ENCODE measurements at places on chromosomes 12 and 14. TPM values are rescaled to one million over a fixed set of nuclear protein-coding genes. Genes with fewer than 3 reads are reported as not detected.

ZNF664 gene
- total RNA-seq = 59.3 TPM

DNA sequence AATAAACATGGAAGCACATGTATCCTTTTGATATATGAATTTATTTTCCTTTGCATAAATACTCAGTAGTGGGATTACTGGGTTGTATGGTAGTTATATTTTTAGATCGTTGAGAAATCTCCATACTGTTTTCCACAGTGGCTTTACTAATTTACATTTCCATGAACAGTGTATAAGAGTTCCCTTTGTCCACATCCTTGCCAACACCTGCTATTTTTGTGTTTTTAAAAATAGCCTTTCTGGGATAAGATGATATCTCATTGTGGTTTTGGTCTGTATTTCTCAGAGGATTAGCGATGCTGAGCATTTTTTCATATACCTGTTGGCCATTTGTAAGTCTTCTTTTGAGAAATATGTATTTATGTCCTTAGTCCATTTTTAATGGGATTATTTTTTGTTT, 329.2 kb upstream of the KITLG start:
- no peak for DNase-seq
- H3K4me3 ChIP-seq = no peak overlapping the region
- H3K36me3 ChIP-seq = no peaks in the 10 kb centered on the region
- no peaks in the 10 kb centered on the region for H3K4me1 ChIP-seq
- H3K27ac ChIP-seq = no peak overlapping the region
- no peaks in the 10 kb centered on the region for H3K27me3 ChIP-seq

NOS1 gene
- total RNA-seq = 0.66 TPM

C1S gene
- total RNA-seq = 1,087 TPM

TAS2R42 gene
- not detected for total RNA-seq

DNA sequence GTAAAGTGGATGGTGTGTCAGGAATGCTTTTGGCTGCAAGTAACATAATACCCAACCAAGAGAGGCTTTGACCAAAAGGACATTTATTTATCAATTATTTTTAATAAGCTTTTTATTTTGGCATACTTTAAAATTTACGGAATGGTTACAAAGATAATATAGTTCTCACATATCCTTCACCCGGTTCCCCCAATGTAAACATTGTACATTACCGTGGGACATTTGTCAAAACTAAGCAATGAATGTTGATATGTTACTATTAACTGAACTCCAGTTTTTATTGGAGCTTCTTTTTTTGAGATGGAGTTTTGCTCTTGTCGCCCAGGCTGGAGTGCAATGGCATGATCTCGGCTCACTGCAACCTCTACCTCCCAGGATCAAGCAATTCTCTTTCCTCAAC, 23.0 kb downstream of the CCDC63 start:
- no peak overlapping the region for H3K4me3 ChIP-seq
- no peaks in the 10 kb centered on the region for H3K36me3 ChIP-seq
- no peak for DNase-seq
- no peak overlapping the region for H3K27ac ChIP-seq

- H3K36me3 ChIP-seq = no peaks in the 10 kb centered on the region
- no peaks in the 10 kb centered on the region for H3K27me3 ChIP-seq
- no peak for DNase-seq
- H3K4me1 ChIP-seq = no peaks in the 10 kb centered on the region
- H3K27ac ChIP-seq = no peak overlapping the region
- H3K4me3 ChIP-seq = no peak overlapping the region
Observed at GRCh38 chr12:69105101-69105962, 134.0 kb upstream of the CPSF6 start.

DNA sequence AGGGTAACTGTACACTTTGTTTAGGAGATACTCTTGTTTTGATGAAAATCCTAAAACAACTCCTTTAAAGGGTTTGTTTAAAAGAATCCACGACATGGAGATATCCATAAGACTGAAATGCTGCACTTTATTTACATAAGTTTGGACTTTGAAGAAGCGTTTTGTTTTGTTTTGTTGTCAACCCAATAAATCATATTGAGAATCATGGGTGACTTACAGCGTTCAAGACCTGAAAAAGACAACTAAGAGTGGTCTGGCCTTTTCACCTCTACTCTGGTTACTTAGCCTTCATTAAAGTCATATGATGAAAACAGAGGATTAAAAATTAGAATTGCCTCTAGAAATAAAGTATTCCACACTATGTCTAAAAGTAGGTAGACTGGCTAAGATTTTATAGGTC, 234.8 kb downstream of the ADAMTS20 start:
- no peak overlapping the region for H3K4me3 ChIP-seq
- no peaks in the 10 kb centered on the region for H3K36me3 ChIP-seq
- H3K27me3 ChIP-seq = no peaks in the 10 kb centered on the region
- H3K4me1 ChIP-seq = no peaks in the 10 kb centered on the region
- H3K27ac ChIP-seq = no peak overlapping the region
- no peak for DNase-seq

GRCh38 chr12:51749206-51749985, 99.1 kb downstream of the FIGNL2 start:
- H3K27me3 ChIP-seq = no peaks in the 10 kb centered on the region
- H3K27ac ChIP-seq = no peak overlapping the region
- H3K4me3 ChIP-seq = no peak overlapping the region
- no peak for DNase-seq

DNA sequence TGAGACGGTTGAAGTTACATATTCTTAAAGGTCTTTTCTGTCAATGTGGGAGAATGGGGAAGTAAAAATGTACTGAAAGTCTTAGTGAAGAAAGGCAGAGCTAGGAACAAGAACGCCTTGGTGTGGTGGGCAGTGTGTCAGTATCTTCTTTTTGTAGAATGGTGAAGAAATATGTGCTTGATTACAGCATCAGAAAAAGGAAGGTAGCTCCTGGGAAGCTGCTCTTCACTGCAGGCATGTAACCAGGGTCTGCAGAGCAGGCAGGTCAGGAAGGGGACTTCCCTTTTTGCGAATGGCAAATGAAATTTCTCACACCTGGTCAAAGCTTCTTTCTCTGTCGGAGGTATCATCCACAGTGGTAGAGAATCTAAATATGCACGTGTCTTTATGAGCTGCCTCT, 226.2 kb downstream of the ADAMTS20 start:
- no peak overlapping the region for H3K4me3 ChIP-seq
- no peaks in the 10 kb centered on the region for H3K36me3 ChIP-seq
- H3K27ac ChIP-seq = no peak overlapping the region
- H3K4me1 ChIP-seq = no peaks in the 10 kb centered on the region
- DNase-seq = no peak

- no peak for DNase-seq
- no peak overlapping the region for H3K4me3 ChIP-seq
- H3K27ac ChIP-seq = no peak overlapping the region
Observed at GRCh38 chr14:88437658-88438057, 52.2 kb downstream of the SPATA7 start.

GRCh38 chr14:38186216-38186615, 21.5 kb upstream of the SSTR1 start:
- H3K36me3 ChIP-seq = no peaks in the 10 kb centered on the region
- DNase-seq = no peak

GRCh38 chr14:68599896-68600610, 192.8 kb downstream of the ZFP36L1 start:
- H3K27ac ChIP-seq = no peak overlapping the region
- no peak overlapping the region for H3K4me3 ChIP-seq
- H3K36me3 ChIP-seq = no peaks in the 10 kb centered on the region
- peaks cover 2% of the 10 kb centered on the region for H3K4me1 ChIP-seq

CLEC2B gene
- 10.5 TPM for total RNA-seq

OTUB2 gene
- total RNA-seq = 0.60 TPM

DNA sequence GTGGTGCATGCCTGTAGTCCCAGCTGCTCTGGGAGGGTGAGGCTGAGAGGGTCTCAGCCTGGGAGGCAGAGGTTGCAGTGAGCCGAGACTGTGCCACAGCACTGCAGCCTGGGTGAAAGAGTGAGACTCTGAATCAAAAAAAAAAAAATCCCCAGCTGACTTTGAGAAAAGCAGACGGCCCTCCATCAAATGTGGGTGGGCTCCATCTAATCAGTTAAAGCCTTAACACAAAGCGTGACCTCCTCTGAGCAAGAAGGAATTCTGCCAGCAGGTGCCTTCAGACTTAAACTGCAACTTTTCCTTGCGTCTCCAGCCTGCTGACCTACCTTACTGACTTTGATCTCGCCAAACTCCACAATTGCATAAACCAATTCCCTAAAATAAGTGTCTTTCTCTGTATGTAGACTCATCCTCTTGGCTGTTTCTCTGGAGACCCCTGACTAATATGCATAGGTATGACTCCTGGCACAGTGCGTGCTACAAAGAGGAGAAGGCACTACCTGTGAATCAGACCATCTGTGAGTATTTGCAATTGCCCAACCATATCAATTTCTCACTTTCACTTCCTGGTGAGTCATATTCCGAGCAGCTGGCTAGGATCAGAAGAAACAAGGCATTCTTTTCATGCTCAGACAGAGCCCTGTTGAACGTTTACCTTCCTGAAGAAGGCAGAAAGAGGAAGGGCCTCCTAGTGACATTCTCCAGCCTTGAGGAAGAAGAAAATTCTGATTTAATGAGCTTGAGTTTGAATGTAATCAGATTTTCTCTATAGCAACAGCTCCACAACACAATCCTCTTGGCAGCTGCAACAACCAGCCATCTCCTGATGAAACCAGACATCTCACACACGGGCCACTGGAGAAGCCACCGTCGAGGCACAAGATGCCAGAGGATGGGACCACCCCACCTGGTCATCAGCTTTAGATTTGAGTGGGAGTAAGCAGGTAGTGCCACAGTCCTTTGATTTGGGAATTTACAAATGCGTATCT, 54.3 kb downstream of the CLMN start:
- no peak overlapping the region for H3K27ac ChIP-seq
- no peaks in the 10 kb centered on the region for H3K4me1 ChIP-seq
- no peak for DNase-seq
- H3K4me3 ChIP-seq = no peak overlapping the region
- H3K27me3 ChIP-seq = no peaks in the 10 kb centered on the region
- no peaks in the 10 kb centered on the region for H3K36me3 ChIP-seq

TBC1D30 gene
- total RNA-seq = 9.7 TPM

GRCh38 chr12:94038605-94039004, 109.8 kb upstream of the PLXNC1 start:
- H3K27me3 ChIP-seq = no peaks in the 10 kb centered on the region
- no peak overlapping the region for H3K27ac ChIP-seq
- no peak overlapping the region for H3K4me3 ChIP-seq
- H3K4me1 ChIP-seq = no peaks in the 10 kb centered on the region

DNA sequence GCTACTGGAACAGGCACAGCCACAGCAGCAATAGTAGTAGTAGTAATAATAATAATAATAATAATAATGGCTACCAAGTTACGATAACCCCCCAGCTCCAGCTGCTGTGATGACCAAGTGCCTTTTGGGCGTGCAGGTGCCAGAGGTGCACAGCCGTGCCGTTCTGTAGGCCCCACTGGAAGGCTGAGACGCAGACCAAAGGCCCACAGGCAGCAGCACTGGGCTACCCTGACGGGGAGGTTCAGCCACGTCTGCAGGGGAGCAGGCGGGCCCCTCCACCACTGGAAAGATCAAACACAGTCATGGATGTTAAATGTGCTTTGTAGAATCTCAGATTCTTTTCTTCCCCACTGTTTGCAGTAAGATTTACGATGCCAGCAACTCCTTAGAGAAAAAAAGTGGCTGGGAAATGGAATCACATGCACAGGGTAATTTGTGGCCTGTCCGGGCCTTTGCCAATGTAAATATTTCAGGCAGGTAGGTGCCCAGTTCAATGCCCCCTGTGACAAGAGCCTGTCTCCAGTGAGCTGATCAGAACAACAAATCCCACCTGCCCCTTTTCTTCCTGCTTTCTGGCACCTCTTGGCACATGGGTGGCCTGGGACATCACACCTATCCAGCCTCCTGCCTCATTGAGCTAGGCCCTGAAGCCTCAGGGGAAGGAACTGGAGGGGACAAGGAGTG, 32.6 kb downstream of the CCDC85C start:
- H3K27ac ChIP-seq = no peak overlapping the region
- no peak overlapping the region for H3K4me3 ChIP-seq
- H3K4me1 ChIP-seq = no peaks in the 10 kb centered on the region
- DNase-seq = no peak
- H3K27me3 ChIP-seq = no peaks in the 10 kb centered on the region

GRCh38 chr12:24057920-24058476, 108.5 kb upstream of the SOX5 start:
- no peaks in the 10 kb centered on the region for H3K4me1 ChIP-seq
- no peaks in the 10 kb centered on the region for H3K36me3 ChIP-seq
- DNase-seq = no peak
- no peaks in the 10 kb centered on the region for H3K27me3 ChIP-seq
- no peak overlapping the region for H3K27ac ChIP-seq
- H3K4me3 ChIP-seq = no peak overlapping the region

DNA sequence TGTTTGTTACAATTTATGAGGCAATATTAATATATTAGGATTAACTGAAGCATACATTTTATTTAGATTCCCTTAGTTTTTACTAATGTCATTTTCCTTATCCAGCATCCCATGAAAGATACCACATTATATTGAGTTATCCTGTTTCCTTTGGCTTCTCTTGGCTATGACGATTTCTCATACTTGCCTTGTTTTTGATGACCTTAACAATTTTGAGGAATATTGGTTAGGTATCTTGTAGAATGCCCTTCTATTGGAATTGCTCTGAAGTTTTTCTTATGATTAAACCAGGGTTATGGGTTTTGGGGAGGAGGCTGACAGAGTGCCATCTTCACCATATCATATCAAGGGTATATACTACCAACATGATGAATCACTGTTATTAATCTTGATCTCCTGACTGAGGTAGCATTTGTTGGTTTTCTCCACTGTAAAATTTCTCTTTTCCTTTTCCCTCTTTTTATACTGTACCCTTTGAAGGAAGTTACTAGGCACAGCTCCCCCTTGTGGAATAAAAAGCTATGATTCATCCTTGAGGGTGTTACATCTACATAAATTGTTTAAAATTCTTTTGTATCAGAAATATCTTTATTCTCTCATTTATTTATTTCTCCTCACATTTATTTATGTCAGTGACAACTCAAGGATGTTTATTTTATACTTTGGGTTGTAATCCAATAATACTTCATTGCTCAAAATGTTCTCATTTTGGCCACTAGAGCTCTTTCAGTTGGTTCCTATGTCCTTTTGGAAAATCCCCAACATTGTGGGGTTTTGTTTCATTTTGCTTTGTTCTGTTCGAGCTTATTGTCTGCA, 239.0 kb downstream of the SLC16A7 start:
- no peaks in the 10 kb centered on the region for H3K36me3 ChIP-seq
- no peak for DNase-seq

SLC7A7 gene
- total RNA-seq = 16.7 TPM

DNA sequence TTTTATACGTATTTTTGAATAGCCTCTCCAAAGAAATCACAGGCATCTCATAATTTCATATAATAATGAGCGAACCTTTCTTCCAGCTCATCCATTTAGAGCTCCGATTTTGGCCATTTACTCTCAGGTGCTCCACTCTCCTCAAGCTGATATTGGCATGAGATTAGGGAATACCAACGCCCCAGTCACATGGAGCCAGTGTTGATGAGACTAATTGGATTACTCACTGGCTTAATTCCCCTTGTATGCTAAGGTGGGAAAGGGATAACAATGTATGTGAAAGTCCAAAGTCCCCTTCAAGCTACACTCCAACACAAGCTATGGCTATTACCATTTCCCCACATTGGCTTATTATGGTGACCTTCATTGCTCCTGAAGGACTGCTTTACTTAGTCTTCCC, 76.6 kb upstream of the NAV3 start:
- H3K27ac ChIP-seq = no peak overlapping the region
- no peak for DNase-seq
- no peaks in the 10 kb centered on the region for H3K4me1 ChIP-seq
- no peak overlapping the region for H3K4me3 ChIP-seq
- no peaks in the 10 kb centered on the region for H3K36me3 ChIP-seq

Measured in aorta (tissue), 5 donors.